ENCODE measurements at places on chromosomes 16 and 17.
A peak's percentile ranks its signal among the peaks of the same experiment; 100 is the strongest.

DNA sequence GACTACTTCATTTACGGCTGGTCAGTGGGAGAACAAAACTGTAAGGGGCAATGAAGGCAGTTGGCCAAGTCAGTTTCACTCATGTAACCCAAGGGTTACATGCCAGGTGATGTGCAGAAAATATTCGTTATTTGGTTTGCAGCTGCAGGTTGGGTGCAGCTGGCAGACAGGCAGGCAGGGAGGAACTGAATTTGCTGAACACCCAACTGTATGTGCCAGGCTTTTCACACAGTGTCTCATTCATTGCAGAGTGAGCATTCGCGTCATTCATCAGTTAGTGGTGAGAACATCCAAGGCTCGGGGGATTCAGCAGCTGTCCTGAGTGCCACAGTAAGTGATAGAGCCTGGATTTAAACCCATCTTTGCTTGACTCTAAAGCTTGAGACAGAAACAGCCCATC, 59.7 kb downstream of the ABCC6 start:
- DNase-seq, result no peak

GRCh38 chr17:48024149-48025039, 13.2 kb downstream of the COPZ2 start:
- peak; percentile 76 for DNase-seq

DNA sequence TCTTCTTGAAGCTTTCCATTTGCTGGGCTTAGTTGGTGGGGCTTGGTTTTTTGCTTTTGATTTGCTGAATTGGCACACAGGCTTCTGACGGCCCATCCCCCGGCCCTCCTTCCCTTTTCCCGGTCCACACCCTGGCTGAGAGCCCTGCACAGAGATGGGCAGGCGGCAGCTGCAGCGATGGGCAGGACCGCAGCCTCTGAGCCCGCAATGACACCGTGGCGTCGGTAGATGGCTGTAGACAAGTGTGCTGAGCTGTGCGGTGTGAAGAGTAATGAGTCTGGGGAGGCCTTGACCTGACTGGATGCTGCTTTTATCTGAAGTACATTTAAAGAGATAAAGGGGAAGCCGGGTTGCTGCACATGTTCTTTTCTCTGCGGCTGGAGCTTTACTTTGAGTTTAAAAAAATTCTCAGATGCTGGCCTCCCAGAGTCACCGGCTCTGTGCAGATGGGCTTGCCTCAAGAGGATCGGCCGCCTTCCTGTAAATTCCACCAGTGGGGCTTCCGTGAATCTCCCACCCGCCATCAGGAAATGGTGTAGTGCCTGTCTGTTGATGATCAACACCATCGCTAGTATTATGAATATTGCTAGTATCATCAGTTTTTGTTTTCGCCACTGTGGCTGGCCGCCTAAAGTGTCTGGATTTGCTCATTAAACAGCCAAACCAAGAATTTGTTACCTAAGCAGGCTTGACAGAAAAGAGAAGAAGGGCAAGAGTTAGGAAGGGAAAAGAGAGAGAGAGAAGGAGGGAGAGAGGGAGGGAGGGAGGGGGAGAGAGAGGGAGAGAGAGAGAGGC, 245.6 kb upstream of the RBFOX1 start:
- peak; percentile 92 for DNase-seq

GRCh38 chr16:86701286-86701975, 123.1 kb downstream of the FOXL1 start:
- no peak for DNase-seq

GRCh38 chr17:54891176-54891821, 9.4 kb upstream of the TOM1L1 start:
- DNase-seq, result peak; percentile 80

- DNase-seq, result no peak
Measured at GRCh38 chr17:34403006-34403405, 40.0 kb upstream of the CCL1 start.
